Bronchial epithelial cell (primary cell): ENCODE measurements at places on chromosomes 4 and X. TPM values are rescaled to one million over a fixed set of nuclear protein-coding genes. Genes with fewer than 3 reads are reported as not detected.

BMP2K gene
- total RNA-seq, result 41.3 and 43.1 TPM in 2 replicates

DNA sequence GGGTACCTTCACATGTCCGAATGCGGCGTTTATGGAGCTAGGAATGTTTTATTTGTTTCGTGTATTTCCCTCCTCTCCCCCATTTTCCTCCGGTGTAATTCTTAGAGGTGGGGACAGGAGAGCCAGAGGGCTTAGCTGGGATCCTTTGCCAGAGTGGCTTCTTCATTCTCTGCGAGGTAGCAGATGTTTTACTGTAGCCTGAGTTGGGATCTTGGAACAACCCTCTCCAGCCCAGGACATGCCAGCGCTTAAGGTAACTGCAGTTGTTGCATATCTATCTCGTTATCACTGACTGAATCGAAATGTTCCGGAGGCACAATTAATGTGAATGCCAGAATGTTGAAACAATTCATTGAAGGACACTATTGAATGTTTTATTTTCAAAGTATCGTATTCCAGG is 59.0 kb upstream of the DYNLT3 start:
- DNase-seq, result no peak

- no peak for DNase-seq
Observed at GRCh38 chr4:4323705-4324534, 33.9 kb downstream of the ZBTB49 start.

DNA sequence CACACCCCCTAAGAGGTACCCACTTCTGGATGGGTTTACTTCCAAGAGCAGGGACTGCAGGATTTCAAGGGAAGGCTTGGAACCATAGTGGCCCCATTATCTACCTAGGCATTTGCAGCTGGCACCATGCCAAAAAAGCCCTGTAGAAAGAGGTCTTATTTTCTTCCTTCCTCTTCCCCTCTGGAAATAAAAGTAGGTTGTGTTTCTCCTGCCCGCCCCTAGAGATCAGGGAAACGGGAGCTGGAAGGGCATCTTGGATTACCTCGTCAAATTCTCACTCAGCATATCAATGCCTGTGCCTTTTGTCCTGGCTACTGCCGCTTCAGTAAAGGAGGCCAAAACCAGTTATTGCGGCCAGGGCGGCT is 1.6 kb downstream of the SCD5 start:
- DNase-seq, result no peak

CC2D2A gene
- 5.5 and 5.8 TPM in 2 replicates for total RNA-seq

SPOCK3 gene
- 0.53 and 1.0 TPM in 2 replicates for total RNA-seq

DNA sequence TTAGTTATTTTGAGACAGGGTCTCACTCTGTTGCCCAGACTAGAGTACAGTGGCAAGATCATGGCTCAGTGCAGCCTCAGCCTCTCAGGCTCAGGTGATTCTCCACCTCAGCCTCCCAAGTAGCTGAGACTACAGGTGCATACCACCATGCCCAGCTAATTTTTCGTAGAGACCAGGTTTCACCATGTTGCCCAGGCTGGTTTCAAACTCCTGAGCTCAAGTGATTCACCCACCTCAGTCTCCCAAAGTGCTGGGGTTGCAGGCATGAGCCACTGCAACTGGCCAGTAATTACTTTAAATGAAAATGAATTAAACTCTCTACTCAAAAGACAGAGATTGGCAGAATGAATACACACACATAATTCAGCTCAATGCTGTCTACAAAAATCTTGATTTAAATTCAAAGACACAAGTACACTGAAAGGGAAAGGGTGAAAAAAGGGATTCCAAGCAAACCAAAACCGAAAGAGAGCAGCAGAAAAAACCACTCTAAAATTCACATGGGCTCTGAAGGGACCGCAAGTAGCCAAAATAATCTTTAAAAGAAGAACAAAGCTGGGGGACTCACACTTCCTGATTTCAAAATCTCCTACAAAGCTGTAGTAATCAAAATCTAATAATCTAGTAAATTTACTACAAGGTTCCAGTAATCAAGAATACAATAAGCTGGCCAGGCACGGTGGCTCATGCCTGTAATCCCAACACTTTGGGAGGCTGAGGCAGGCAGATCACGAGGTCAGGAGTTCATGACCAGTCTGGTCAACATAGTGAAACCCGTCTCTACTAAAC is 11.8 kb upstream of the SPON2 start:
- no peak for DNase-seq

- DNase-seq, result peak; percentile 89
Observed at GRCh38 chrX:133544115-133544514, 128.8 kb upstream of the GPC4 start.

- peak; percentile 10 for DNase-seq
Observed at GRCh38 chr4:100816436-100817045, 298.7 kb upstream of the EMCN start.

GRCh38 chr4:101345271-101345595 is 2.1 kb downstream of the PPP3CA start:
- DNase-seq, result peak; percentile 19

FAM47A gene
- not detected in 2 replicates for total RNA-seq

FREM3 gene
- total RNA-seq, result not detected in 2 replicates

VSIG1 gene
- total RNA-seq, result 0.26 TPM in 2 replicates

GSX2 gene
- total RNA-seq, result not detected in 2 replicates

FIP1L1 gene
- 46.3 and 73.5 TPM in 2 replicates for total RNA-seq

RIPPLY1 gene
- 0.13 TPM in 1 of 2 replicates, not detected in the other for total RNA-seq

DNA sequence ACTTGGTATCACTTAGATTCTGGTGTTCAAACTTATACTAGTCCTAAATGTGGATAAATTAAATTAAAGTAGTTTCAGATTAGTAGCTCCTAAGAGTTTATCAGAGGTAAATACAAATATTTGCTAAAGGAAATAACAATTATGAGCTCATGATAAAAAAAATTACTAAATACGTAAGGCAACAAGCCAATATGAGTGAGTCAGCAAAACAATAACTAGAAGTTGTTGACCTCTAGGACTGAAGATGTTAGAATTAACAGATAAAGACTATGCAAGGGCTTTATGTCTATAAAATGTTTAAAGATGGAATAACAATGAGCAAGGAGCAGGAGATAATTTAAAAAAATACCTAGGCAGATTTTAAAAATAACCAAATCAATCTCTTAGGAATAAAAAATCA is 195.8 kb downstream of the CLCN4 start:
- DNase-seq, result peak; percentile 36

HSFX2 gene
- total RNA-seq, result not detected in 2 replicates

GRCh38 chr4:37002625-37003024 is 241.9 kb upstream of the NWD2 start:
- DNase-seq, result no peak

- DNase-seq, result no peak
Observed at GRCh38 chr4:42480717-42481116, 83.4 kb downstream of the SHISA3 start.

SMARCA1 gene
- total RNA-seq, result 5.6 and 6.8 TPM in 2 replicates

GRCh38 chrX:68983004-68983857 is 154.4 kb downstream of the EFNB1 start:
- DNase-seq, result no peak

- peak; percentile 57 for DNase-seq
Observed at GRCh38 chr4:57094832-57095223, 15.4 kb downstream of the IGFBP7 start.

HCCS gene
- 25.0 and 25.3 TPM in 2 replicates for total RNA-seq

DNA sequence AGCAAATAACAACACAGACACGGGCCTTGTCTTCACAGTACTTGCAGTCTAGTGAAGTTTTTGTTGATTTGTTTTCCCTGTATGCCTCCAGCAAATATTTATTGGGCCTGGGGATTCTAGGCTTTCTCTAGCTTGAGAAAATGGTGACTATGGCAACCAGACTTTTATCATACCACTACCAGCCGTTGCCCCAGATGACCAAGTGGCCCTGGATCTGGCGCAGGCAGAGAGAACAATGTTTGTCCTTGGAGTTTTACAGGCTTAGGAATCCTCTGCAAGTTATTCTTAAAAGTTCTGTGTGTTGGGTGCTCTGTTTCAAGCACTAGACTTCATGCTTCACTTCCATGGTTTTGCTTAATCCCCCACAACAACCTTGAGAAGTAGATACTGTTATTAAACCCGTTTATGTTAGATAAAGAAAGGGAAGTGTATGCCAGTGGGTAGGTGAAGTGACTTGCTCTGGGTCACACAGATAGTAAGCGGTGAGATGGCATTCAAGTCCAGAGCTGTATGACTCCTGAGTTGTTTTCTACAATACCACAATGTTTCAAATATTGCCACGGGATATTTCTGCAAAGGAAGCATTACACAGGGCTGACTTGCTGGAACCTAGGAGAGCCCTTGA is 94.6 kb downstream of the AKAP4 start:
- DNase-seq, result no peak

DNA sequence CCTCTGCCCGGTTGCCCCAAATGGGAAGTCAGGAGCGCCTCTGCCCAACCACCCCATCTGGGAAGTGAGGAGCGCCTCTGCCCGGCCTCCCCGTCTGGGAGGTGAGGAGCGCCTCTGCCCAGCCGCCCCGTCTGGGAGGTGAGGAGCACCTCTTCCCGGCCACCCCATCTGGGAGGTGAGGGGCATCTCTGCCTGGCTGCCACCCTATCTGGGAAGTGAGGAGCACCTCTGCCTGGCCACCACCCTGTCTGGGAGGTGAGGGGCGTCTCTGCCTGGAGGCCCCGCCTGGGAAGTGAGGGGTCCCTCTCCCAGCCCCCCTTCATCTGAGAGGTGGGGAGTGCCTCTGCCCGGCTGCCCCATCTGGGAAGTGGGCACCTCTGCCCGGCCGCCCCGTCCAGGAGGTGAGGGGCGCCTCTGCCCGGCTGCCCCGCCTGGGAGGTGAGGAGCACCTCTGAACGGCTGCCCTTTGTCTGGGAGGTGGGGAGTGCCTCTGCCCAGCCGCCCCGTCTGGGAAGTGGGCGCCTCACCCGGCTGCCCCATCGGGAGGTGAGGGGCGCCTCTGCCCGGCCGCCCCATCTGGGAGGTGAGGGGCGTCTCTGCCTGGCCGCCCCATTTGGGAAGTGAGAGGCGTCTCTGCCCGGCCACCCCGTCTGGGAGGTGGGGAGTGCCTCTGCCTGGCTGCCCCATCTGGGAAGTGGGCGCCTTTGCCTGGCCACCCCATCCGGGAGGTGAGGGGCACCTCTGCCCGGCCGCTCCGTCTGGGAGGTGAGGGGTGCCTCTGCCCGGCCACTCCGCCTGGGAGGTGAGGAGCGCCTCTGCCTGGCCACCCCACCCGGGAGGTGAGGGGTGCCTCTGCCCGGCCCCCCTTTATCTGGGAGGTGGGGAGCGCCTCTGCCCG is 10.6 kb downstream of the PABPC1L2A start:
- DNase-seq, result no peak

DNA sequence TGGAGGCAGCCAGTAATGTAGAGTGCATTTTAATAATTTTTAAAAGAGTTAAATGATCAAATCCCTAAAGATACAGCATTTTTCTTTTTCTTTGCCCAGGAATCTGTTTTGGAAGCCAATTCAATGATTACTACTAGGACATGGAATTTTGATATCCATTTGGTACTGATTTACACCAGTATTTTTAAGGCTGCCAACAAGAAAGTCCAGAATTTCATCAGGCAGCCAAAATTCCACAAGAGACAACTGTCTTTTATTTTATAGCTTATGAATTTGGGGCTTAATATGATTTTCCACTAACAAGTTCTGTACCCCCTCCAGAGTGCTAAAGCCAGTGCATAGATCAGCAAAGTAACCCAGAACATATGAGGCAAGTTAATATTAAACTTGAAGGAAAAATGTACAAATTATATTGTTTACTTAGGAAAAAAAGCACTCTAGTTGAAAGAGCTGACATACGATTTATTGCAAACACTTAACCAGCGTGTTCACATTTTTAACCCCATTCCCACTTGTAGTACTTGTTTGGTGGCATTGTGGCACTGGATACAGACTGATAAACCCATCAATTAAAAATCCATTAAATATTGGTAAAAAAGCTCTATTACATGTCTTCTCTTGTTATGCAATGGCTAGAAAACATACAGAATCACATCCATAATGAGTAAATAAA is 259.7 kb downstream of the DCHS2 start:
- DNase-seq, result no peak
